ENCODE measurements at places on chromosomes 2 and 18. TPM values are rescaled to one million over a fixed set of nuclear protein-coding genes. Genes with fewer than 3 reads are reported as not detected.
A peak's percentile ranks its signal among the peaks of the same experiment; 100 is the strongest.

Gene PPP1R1C
- total RNA-seq = not detected

Gene RNMT
- total RNA-seq = 24.6 TPM

Gene TANK
- total RNA-seq = 131 TPM

Gene ANTXR1
- 122 TPM for total RNA-seq

Gene MDH1B
- 1.3 TPM for total RNA-seq

Gene OTX1
- not detected for total RNA-seq

Gene NDUFS1
- total RNA-seq = 25.6 TPM

Gene RAB11FIP5
- 34.8 TPM for total RNA-seq

Gene NEB
- under 0.01 TPM for total RNA-seq

Gene ABI2
- total RNA-seq = 29.4 TPM

Gene ARHGAP28
- 6.2 TPM for total RNA-seq

Gene ZNF513
- 0.88 TPM for total RNA-seq

DNA sequence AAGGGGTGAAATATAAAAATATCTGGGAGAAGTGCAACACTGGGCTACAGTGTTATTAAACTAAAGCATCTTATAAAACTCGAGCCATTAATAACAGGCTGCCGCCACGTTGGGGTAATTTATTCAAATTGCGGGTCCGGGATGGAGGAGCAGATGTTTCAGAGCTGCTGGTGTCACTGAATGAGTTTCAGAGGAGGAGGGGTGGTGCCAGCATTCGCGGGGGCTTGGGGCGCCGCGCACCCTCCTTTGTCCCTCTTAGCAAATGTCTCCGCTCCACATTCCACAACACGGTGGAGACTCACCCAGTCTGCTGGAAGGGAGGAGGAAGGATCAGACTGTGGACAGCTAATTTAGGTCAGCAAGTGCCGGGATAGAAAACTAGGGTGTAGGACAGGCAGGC, 260.5 kb downstream of the CELF4 start:
- DNase-seq = no peak

GRCh38 chr2:84115173-84115857, 343.8 kb downstream of the SUCLG1 start:
- DNase-seq = no peak

DNA sequence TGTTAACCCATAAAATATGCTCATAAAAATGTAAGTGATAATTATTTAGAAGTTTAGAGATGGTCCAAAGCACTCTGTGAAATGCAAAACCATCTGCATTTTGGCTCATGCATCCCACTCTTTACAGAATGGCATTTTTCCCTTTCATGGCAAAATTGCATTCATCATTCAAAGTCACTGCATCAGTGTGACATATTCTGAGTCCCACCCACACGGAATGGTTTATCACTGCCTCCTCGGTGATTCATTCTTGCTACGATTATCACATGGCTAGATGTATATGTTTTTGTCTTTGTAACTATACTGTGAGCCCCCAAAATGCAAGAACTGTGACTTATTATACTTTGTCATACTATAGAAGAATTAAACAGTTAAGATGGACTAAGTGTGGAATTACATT, 293.0 kb downstream of the LRATD1 start:
- DNase-seq = no peak

GRCh38 chr2:136844546-136844945, 79.2 kb downstream of the THSD7B start:
- no peak for DNase-seq

- DNase-seq = no peak
These were observed 69.1 kb downstream of the PHLPP1 start for GRCh38 chr18:62784338-62784965.

GRCh38 chr2:171529914-171530313, 7.6 kb downstream of the CYBRD1 start:
- no peak for DNase-seq

- no peak for DNase-seq
These were observed 903.8 kb downstream of the SLC4A3 start for GRCh38 chr2:220531216-220531615.

DNA sequence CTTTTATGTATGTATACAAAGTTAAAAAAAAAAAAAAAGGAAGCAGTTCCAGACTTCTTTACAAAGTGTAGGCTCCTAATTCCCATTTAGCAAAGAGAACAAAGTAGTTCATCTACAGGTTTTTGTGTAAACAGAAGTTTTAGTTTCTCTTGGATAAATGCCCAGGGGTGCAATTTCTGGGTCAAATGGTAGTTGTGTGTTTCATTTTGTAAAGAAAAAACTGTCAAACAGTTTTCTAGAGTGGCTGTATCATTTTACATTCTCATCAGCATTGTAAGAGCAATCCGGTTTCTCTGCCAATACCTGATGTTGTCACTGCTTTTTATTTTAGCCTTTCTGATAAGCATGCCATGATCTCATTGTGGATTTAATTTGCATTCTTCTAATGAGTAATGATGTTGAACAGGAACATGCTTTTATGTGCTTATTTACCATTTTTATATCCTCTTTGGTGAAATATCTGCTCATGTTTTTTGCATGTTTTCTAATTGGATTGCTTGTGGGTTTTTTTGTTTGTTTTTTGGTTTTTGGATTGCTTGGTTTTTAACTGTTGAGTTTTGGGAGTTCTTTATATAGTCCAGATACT, 16.6 kb upstream of the PSME4 start:
- DNase-seq = no peak

DNA sequence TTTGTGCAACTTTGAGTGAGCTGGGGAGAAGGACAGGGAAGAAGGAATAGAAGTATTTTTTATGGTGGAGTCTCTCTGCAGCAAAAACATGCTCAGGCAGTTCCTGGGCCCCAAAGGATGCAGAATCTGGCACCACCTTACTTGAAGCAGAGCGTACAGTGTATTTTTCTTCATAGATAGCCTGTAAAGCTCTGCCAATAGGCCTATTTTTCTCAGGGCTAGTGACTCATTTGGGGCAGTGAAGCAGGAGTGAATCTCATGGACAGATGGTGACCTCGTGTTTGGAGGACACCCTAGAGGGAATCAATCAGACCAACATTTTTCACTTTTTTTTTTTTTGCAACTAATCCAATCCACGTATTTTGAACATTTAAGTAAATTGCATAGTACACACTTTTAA, 268.1 kb upstream of the CXCR4 start:
- DNase-seq = no peak

DNA sequence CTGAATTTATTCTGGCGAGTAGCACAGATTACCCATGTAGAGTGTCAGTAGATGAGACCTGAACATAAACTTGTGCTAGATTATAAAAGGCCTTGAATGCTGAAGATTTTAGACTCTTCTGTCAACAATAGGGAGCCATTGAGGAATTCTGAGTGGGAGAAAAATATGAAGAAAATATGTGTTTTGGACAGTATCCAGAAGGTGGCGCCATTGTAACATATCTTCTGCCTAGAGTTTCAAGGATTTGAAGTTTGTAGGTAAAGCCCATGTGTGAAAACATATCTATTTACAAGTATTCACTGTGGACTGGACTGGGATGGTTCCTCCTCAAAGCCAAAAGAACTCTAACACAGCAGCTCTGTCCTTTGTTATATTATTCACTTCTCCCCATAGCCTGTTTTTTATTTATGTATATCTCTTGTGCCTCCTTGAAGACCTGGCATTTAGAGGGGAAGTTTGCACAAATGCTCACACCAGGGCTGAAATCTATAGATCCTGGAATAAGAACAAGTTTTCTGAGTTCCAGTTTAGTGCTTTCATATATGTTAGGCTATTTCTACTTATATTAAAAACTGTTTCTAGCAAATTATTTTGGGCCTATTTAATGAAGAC, 124.9 kb downstream of the RDH14 start:
- no peak for DNase-seq

- no peak for DNase-seq
These were observed 115.1 kb upstream of the COPS8 start for GRCh38 chr2:236970656-236971010.

DNA sequence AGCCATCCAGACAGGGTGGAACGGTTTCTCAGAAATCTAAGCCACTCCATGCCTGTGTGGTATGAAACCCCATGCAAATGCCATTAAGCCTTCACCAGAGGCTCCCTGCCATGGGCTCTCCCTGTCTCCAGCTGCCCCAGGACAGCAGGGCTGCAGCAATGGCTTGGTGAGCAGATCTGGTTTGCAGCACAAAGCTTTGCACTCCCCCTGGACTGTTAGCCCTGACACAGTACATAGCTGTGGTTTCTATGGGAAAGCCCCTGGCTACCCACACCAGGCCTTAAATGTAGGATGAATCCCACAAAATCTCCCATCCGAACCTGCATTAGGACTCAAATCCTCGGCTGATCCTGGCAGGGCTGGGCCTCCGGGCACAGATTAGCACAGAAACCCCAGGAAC, 291.6 kb downstream of the TNS1 start:
- DNase-seq = no peak

DNA sequence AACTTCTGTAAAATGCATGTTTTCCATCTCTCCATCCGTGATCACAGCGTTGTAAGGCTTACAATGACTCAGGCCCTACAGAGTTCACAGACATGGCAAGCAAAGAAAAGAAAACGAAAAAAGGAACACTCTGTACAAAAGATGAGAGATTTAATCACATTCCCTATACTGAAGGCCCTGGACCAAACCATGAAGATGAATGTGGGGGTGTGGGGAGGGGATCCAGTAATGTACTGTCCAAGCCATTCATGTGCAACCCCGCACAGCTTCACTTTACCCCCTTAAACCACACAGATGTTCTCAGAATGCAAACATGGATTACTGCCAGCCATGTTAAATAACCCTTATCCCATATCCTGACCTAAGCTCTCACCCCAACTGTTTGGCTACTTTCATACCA, 391.1 kb downstream of the NCKAP5 start:
- no peak for DNase-seq

GRCh38 chr2:232477751-232478510, 9.7 kb downstream of the ECEL1 start:
- DNase-seq = no peak

DNA sequence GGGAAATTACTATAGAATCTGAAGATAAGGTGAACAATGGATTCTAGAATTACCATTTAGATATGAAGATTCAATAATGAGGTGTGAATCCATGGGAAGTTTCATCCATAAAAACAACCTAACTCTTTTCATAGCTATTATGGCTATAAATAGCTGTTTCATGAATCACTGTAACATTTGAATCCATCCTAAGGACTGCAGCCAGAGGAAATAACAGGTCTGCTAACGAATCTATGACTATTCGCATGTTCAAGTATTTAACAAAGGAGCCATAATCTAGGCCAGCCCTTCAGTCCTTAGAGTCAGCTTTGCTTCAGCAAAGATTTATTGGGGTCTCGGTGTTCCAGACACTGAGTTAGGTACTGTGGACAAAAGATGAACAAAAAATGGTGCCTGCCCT, 87.1 kb downstream of the MYOM1 start:
- no peak for DNase-seq

DNA sequence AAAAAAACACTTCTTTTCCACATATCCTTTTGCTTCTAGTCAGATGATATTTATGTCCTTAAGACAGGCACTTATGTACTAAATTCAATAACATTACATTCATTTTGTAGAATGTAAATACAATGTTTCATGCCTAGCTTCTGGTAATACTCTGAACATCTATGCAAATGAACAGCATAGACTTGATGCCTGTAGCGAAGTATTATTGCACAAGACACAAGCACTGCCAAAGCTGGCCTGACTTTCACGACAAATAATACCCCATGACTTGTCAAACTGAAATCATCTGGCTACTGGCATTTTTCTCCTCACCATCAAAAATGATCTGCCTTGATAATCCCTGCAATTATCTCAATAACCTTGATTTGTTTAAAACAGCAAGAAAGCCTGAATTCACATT, 101.3 kb downstream of the L3MBTL4 start:
- DNase-seq = no peak

- DNase-seq = no peak
These were observed 79.3 kb downstream of the FBXO15 start for GRCh38 chr18:74068296-74068695.

DNA sequence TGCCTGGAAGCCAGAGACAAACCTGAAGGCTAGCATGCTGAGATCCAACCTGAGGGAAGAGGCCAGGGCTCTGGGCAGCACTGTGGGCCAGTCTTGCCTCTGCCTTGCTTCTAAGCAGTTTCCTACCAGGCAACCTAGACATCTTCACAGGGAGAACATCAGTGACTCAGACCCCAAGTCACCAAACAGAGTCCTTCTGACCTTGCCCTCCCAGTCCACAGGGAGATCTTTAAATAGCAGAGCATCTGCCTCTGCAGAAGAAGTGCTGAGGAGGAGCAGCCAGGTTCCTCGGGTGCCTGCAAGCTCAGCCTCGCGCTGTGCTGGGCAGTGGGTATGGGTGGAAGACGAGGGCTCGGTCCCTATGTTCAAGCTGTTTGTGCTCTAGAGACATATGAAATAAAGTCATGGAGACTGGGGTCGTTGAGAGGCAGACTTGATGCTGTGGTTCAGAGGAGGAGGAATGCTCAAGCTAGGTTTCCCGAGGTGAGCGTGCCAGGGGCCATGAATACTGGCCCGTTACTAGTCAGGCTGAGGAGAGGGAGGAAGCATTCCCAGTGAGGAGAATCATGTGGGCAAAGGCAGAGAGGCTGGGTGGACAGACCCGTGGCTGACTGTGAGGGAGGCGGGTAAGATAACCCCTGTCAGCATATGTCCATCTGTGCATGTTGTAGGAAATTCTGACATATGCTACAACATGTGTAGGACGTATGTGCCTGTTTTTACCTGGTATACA, 66.5 kb downstream of the BOLA3 start:
- no peak for DNase-seq

GRCh38 chr2:3461801-3462492, 57.4 kb downstream of the ADI1 start:
- peak; percentile 31 for DNase-seq

GRCh38 chr2:149686136-149687051, 98.8 kb upstream of the MMADHC start:
- DNase-seq = no peak

DNA sequence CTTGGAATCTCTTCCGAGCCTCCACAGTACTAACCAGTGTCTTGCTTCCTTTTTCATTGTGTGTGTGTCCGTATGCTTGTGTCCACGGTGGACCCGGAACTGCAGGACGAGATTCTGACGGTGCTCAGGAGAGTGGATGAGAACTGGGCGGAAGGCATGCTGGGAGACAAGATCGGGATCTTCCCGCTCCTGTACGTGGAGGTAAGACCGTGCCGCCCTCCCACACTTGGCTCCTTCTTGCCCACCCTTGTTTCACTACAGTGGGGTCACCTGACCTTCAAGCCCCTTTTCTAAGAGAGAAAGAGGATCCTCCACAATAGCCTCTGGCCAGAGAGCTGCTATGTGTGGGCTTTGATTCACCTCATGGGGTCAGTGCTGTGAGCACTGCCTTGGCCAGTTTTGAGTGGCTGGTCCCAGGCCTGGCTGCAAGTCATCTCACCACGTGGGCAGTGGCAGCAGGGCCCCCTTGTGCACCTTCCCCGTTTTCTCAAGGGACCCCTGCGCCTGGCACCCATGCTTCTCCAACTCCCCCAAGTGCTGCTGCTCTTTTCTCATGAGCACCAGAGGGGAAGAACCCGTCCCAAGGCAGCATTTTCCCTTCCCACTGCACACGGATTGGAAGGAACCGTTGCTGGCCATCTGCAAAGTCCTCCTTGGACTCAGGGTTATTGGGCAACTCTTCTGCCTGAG, 242.1 kb downstream of the SEPTIN10 start:
- peak; percentile 8 for DNase-seq

DNA sequence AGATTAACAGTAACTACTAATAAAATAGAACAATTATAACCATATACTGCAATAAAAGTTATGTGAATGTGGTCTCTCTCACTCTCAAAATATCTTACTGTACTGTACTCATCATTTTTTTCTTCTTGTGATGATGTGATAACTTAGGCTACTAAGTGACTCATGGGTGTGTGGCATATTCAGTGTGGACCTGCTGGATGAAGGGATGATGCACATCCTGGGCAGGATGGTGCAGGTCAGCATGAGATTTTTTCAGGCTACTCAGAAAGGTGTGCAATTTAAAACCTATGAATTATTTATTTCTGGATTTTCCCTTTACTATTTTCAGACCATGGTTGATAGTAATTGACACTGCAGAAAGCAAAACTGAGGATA, 90.7 kb downstream of the NCKAP5 start:
- DNase-seq = no peak

Data from uterus (tissue), 4 donors.